ENCODE measurements at places on chromosomes 12 and 14.
A peak's percentile ranks its signal among the peaks of the same experiment; 100 is the strongest.

- DNase-seq, result no peak
These were observed 1431.7 kb upstream of the FLRT2 start for GRCh38 chr14:84098261-84098660.

- no peak for DNase-seq
These were observed 45.6 kb upstream of the MIS18BP1 start for GRCh38 chr14:45298423-45299117.

GRCh38 chr12:50059440-50060119 lies 2.2 kb downstream of the ASIC1 start:
- no peak for DNase-seq

GRCh38 chr14:75306927-75307699 lies 28.5 kb downstream of the FOS start:
- DNase-seq, result no peak

GRCh38 chr12:108820707-108821406 lies 36.5 kb downstream of the SSH1 start:
- no peak for DNase-seq

GRCh38 chr14:106652494-106652893 lies 1126.1 kb downstream of the TMEM121 start:
- DNase-seq, result no peak

DNA sequence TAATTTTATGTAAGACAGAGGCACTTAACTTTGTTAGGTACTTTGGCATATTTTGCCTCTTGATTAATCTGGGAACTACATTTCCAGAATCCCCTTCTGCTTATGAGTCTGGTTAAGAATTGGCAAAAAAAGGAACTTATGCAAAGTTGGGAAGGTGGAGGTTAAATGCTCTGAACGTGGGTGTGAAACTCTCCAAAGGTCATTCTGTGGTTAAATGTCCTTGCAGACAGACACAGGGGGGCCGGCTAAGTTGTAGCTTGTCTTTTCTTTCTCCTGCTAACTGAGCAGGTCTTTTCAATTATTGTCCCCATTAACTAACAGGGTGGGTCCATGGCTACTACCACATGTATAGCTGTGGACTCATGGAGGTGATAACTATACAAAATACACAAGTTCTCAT lies 248.6 kb upstream of the NOVA1 start:
- no peak for DNase-seq

DNA sequence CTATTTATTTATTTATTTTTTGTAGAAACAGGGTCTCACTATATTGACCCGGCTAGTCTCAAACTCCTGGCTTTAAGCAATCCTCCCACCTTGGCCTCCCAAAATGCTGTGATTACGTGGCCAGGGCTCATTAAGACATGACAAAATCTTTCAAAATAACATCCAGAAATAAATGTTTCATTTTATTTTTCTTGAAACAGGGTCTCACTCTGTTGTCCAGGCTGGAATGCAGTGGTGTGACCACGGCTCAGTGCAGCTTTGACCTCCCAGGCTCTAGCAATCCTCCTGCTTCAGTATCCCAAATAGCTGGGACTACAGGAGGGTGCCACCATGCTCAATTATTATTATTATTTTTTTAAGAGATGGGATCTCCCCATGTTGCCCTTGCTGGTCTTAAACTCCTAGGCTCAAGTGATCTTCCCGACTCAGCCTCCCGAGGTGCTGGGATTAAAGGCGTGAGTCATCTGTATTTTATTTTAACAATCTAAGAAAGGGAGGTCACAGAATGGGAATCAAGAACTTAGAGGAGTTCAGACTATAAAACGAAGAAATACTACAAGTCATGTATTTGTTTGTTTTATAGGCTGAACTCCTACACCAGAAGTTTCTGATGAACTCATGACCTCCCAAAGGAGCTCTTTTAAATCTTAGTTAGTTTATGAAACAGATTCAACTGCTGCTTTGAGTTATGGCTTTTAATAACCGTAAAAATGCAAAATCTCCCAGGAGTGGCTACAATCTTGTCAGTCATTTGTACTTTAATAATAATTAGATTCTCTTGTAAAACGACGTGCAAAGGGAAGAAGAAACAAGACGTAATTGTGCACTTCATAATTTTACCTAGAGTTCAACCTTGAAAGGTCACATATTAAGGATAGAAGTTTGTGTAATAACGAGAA lies 2.1 kb upstream of the TMEM263 start:
- DNase-seq, result no peak

DNA sequence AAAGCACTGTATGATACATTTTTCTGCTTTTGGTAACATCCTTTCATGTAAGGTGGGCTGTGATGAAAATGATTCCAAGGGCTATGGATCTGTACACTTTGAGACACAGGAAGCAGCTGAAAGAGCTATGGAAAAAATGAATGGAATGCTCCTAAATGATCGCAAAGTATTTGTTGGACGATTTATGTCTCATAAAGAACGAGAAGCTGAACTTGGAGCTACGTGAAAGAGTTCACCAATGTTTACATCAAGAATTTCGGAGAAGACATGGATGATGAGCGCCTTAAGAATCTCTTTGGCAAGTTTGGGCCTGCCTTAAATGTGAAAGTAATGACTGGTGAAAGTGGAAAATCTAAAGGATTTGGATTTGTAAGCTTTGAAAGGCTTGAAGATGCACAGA lies 22.1 kb upstream of the SRGAP1 start:
- no peak for DNase-seq

GRCh38 chr12:122297494-122297893 lies 31.2 kb upstream of the VPS33A start:
- DNase-seq, result no peak

- no peak for DNase-seq
These were observed 1.2 kb downstream of the PAWR start for GRCh38 chr12:79689477-79690141.

DNA sequence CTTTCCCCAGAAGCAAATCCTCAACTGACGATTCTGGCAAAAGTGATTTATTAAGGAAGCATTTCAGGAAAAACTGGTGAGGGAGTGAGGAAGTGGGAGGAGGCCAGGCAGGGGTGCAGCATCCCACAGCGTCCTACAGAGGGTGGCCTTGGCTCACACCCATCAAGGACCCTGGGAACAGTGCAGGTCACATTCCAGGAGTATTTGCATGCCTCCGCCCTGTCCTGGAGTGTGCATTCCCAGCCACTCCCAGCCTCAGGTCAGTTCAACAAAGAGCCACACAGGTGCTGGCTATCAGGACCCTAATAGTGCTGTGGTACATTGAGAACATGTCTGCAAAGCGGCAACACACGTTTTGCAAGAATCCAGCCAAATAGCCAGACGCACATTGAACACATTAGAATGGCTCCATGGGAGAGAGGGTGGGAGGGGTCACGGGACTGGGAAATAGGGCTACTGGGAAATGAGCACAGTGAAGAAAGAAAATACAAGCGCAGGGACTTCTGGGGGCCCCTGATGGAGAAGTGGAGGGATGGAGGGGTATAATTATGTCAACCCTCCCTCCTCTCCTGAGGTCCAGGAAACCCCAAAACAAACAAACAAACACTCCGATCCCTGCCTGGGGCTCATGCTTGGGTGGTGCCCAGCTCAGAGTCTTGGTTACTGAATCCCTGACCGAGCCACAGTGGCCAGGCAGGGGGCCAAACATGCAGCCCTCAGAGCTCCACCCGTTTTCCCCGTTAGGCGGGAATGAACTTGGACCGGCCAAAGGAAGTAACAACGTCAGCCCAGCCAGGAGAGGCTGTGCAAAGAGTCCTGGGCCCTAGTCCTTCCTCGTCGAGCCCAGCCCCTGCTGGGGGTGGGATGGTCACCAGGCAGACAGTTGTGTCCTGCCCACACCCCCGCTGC lies 36.5 kb downstream of the CMKLR1 start:
- no peak for DNase-seq

DNA sequence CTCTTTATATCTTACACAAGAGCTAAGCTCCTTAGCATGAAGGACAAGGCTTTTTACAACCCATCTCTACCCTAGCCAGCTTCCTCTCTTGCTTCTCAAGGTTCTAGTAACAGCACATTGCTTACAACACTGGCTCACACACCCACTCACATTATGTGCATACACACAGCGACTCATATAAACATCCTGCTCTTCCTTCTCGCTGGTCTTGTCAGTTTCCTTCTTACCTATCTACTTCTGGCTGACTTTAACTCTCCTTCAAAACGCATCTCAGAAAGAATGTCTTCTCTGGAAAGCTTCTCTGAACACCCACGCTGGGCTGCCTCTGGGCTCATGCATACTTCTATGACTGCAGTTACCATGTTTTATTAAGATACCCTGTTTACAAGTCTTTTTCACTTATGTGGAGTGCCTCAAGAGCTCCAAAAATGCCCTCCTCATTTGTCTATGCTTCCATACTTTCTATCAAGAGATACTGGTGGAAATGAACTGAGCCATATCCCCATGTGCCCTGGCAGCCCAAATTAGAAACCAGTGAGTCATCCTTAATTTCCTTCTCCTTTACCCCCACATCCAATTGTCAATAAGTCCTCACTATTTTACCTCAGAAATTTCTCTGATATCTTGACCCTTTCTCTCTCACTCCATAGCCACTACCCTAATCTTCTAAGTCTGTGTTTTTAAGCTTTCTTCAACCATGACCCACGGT lies 126.9 kb upstream of the KRAS start:
- DNase-seq, result peak; percentile 18

- no peak for DNase-seq
These were observed 19.6 kb upstream of the PYGL start for GRCh38 chr14:50963919-50964318.

DNA sequence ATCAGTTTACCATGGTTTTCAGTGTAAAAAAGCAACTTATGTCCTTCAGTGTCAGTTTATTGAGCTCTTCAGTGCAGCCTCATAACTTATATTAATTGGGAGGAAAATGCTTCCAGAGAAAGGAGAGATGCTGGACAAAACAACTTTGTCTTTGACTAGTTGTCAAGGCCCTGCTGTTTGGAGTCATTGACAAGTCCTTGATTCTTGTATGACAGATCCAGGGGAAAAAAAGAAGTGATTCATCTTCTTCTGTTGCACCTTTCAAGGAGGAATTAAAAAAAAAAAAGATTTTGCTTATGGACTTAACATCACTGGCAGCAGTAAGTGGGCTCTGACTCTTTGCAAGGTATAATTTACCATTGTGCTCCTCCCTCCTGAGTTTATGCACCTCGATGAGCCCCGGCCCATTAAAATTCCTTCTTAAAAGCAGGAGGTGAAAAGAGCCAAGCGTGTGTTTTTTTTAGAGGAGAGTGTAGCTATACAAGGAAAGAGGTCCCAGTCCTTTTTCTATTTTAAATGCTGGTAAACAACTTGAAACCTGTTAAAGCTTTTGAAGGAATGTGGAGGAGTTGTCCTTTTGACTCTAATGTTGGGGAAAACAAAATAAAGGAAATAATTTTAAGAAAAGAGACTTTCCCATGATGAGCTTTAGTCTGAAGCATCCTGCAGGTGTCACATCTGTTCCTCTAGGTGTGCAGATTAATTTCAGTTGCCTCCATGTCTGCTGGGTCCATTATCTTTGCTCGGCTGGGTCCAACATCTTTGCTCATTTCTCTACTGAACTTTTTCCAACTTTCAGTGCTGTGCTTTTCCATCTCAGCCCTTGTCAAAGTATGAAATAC lies 431.6 kb downstream of the RAD51B start:
- no peak for DNase-seq

GRCh38 chr14:53032161-53032803 lies 81.4 kb upstream of the FERMT2 start:
- DNase-seq, result no peak

DNA sequence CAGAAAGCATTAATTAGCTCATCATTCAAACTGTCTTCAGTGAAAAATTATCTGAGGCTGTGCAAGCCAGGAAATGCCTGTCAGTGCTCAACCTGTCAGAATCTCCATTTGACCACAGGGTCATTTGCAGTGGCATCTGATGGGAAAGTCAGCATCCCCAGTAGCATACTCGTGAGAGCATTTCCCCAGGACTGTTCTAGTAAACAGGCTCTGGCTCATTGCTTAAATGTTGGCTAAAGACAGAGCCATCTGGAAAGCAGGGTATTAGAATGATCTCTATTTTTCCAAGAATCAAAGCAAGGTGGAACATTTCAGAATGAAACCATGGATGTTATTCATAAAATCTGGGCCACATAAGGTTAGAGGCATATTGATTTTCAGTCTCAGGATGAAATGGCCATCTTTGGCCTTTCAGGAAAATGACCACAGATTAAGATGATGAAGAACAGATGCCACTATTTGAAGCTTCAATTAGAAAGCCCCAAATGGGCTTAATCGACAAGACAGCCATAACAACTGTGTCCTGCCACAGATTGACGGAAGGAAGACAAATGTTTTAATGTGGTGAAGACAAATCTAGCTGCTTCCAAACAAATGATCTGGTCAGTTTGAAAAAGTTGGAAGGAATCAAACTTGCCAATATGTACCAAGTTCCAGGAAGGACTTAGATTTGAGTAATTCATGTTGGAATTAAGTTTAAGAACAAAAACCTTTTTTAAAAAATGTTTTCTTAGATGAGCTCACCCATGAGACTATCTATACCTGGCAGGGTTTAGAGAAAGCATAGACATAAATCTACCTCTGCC lies 94.0 kb upstream of the FAR2 start:
- no peak for DNase-seq

DNA sequence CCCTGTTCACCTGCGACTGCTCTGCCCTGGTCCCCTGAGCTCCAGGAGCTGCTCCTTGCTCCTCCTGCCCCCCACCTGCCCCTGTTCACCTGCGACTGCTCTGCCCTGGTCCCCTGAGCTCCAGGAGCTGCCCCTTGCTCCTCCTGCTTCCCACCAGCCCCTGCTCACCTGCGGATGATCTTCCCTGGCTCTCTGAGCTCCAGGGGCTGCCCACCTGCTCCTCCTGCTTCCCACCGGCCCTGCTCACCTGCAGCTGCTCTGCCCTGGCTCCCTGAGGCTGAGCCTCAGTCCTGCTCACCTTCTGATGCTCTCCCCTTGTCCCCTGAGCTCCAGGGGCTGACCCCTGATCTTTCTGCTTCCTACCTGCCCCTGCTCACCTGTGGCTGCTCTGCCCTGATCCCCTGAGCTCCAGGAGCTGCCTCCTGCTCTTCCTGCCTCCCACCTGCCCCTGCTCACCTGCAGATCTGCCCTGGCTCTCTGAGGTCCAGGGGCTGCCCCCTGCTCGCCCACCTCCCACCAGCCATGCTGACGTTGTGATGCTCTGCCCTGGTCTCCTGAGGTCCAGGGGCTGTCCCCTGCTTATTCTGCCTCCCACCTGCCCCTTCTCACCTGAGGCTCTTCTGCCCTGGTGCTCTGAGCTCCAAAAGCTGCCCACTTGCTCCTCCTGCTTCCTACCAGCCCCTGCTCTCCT lies 219.2 kb downstream of the TMEM121 start:
- no peak for DNase-seq

GRCh38 chr12:47903927-47904712 lies 674 bp downstream of the VDR start:
- DNase-seq, result peak; percentile 27

DNA sequence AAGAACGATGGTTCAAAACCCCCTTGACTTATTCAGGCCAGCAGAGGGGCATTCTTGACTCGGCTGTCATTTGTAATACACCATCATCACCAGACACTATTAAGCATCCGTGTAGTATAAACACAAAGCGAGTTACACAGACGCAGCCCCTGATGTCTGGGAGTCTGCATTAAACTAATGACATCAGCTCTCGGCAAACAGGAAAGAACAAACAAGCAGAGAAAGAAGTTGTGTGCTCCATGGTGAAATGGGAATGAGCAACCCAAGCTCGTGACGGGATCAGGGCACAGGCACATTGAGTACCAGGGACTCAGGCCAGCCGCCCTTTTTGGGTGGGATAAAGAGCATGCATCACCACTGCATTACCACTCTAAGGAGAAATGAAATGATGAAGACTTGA lies 460.1 kb downstream of the MED13L start:
- DNase-seq, result no peak

All from stimulated activated CD4-positive, alpha-beta T cell treated with anti-CD3 and anti-CD28 coated beads, Interleukin-1b, Interleukin-23, amount 100 ng/mL, for 1 hour (primary cell).